ENCODE measurements at places on chromosomes 1 and 21.

DNA sequence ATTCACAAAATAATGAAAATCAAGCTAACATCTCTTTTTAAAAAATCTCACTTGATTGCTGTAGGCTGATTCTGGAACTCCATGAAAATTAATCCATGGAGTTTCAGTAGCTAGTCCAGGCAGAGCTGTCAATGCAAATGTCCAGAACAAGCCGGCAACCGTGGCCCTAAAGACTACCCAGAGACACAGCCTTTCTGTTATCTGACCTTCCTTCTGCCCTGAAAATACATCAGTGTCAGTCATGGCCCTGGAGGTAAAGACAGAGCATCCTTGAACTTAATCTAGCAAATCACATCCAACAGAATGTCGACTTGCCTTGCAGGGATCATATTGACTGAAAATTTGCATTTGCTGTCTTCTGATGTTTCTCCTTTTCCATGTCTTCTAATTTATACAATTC, 887.4 kb upstream of the B3GALT2 start:
- DNase-seq = no peak

DNA sequence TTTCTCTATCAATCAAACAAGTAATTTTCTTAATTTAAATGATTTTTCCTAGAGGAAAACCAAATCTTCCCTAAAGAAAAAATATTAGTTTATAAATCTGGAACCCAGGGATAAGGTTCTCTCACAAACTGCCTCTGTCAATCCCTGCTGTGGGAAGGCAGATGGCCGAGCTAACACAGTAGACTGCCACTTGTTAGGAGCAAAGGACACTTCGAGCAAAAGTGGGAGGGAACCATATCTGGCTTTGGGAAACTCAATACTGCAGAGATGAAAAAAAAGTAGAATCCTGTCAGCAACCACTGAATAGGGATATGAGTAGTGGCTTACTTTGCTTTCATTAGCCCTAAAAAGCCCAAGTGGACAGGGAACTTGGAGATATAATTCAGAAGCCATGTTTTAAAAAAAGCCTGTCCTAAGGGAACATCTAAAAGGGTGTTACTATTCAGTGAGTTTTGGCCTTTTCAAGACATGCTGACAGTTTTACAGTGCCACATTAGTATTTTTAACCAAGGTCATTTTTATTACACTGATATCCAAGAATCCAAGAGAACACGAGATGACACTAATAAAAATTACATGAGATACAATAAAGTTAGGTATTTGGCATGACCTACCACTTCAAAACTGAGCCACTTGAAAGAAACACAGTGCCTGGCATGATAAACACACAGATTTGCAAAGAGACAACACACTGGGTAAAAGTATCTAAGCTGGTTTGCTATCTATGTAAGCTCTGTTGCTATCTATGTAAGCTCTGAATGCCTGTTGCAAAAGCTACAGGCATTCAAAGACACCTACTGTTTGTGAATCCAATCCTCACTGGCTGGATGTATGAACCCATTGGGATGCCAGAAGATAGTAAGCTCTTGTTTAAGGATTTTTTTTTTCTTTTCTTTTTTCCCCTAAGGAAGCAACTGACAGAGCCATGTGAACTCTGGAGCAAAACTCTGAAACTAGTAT, 21.4 kb downstream of the TEX38 start:
- DNase-seq = no peak

DNA sequence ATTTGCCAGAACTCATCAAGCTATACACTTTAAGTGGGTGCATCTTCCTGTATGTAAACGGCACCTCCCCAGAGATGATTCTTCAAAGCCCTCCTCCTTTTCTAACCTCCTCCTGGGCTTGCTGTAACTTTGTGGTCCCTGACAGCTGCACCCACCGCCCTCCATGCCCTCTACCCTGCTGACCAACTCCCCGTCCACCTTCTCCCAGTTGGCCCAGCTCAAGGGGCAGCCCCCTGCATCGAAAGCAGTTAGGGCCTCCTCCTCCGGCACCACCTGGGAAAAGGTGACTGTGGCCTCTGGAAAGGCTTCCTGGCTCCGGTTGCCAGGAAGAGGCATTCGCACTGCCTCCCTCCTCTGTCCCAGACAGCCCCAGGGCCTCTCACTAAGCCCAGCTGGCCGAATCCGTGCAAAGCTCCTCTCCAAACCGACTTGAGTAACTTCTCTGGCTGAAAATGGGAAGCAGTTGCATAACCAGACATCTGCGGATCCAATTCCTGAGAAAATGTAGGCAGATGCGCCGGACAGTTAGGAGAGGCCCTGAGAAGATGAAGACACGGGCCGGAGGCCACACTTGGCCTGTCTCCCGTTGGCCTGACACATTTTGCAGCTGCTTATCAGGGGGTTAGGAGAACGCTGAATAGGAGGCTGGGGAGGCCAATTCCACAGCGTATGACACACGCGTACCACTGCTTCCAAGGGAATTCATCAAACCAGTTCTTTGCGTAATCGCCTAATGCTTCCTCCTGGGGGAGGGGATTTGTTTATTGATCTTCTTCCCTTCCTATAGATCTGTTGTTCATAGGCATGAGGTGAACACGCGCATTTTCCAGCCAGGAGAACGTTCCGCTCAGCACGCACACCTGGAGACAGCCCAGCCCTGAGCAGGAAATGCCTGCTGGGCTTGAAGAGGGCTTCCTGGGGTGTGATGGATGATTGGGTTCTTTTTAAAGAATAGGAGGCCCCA, 48.7 kb upstream of the COL6A2 start:
- peak; percentile 38 for DNase-seq

DNA sequence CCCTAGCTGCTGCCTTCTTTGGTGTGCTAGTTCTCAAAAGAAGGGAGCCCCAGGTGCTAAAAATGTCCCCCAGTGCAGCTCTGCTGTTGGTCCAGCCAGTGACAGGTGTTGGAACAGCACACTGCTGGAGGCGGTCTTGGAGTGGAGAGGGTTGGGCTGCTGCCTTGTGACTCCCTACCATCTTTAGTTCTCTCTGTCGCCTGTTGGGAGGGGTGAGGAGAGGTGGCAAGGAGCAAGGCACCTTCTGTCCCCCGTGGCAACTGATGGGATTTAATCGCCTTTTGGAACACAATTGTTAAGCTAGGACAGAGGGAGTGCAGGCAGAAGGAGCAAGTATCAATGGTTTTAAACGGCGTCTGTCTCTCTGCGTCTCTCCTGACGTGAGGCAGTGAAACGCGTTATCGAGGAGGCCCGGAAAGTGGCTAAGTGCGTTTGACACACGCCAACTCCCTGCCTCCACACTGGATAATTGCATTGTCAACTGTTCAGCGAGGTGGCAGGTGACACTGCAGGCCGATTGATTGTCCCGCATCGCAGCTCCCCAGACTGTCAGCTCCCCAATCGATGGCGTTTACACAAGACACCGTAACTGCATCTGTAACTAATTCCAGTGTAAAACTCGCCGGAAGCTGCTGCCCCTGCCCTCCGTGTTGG, 34.0 kb downstream of the TMEM53 start:
- DNase-seq = no peak

DNA sequence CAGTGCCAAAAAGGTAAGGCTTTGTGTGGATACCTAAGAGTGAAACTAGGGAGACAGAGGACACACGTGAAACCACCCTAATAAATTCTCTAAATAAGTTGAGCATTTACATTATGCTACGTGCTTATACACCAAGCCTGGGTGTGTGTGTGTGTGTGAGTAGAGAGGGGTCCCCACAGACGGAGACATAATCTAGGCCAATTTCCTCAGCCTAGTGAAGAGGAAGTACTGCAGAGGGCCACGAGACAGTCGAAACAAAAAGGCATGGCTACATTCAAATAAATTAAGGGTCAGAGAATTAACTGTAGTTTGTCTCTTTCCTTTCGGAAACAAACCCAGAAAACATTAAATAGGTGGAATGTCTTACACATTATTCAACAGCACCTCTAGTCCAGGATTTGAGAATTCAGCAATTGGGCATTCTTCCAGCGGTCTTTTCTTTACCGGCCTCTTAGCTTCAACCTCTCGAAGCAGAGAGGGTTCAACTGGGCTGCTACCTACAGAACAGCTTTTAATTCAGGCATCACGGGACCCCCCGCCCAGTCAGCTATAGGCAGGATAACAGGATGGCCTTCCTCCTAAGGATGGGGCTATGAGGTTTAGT, 75.0 kb downstream of the DESI2 start:
- DNase-seq = no peak

GRCh38 chr1:76867342-76868130, at the start of gene ST6GALNAC5:
Gene ST6GALNAC5, plus strand, starts transcription at chr1:76867480.
- DNase-seq = no peak

DNA sequence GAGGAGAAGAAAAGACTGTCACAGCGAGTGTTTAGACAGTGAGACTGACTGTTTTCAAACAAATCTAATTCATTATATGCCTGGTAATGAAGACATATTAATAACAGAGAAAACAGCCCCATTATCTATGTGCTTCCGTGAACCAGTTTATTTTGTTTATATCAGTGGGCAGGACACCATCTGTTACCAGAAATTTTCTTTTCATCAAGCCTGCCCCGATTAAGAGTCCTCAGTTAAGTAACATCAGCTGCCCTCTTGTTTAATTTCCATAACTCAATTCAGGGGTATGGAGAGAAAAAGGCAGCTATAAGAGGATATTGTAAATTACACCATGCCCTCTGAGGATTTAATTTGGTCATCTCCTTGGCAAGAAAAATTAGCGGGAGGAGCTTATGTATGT, 94.0 kb downstream of the TMEM200B start:
- no peak for DNase-seq

- no peak for DNase-seq
These were observed 511.4 kb upstream of the B3GALT2 start for GRCh38 chr1:193697776-193698175.

DNA sequence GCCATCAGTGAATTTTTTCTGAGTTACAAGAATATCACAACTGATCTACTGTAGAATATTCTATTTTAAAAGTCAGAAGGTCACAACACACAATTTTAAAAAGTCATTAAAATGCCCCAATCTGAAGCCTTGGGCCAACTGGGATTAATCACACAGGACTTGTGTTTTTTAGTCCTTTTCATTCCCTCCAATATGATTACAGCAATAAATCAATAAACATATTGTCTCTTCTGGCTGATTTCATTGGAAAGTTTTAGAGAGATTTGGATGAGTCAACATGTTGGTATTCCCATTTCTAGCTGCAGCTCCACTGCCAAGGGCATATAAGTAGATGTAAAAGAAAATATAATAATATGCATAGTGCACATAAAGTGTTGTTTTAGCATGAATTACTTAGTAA, 85.8 kb downstream of the NIBAN1 start:
- no peak for DNase-seq

- DNase-seq = no peak
These were observed 7.9 kb downstream of the ANKRD45 start for GRCh38 chr1:173661763-173662162.
